ENCODE measurements at places on chromosomes 5 and 9.

GRCh38 chr5:14286007-14286406, 142.9 kb downstream of the TRIO start:
- no peak for DNase-seq

- DNase-seq, result no peak
These were observed 36.8 kb upstream of the NEK6 start for GRCh38 chr9:124220946-124221451.

DNA sequence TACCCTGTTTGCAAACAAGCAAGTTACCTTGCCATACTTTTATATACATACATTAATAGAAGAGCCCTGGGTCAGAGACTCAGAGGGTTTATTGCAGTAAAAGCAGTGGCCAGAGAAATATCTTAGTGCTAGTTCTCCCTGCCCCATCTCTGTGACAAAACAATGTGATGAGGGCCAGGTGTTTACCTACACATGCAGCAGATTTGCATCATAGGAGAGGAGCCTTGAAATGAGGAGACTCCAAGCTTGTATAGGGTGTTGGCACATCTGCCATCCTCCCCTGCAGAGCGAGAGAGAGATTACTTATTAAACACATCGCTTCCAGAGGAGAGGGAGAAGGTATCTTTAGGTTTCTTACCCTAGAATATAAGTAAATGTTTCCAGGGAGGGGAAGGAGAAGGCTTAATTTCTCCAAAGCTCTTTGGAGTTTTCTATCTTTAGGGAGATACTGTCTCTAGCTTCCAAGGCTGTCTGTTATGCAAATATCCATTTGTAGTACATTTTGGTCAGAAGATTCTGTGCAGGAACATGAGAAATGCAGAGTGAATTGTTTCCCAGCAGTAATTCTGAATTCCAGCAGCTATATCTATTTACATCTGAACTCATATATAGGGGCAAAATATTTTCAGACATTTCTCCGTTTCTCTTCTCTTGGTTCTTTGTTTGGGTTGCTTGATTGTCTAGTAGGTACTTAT, 15.7 kb downstream of the FER start:
- DNase-seq, result no peak

DNA sequence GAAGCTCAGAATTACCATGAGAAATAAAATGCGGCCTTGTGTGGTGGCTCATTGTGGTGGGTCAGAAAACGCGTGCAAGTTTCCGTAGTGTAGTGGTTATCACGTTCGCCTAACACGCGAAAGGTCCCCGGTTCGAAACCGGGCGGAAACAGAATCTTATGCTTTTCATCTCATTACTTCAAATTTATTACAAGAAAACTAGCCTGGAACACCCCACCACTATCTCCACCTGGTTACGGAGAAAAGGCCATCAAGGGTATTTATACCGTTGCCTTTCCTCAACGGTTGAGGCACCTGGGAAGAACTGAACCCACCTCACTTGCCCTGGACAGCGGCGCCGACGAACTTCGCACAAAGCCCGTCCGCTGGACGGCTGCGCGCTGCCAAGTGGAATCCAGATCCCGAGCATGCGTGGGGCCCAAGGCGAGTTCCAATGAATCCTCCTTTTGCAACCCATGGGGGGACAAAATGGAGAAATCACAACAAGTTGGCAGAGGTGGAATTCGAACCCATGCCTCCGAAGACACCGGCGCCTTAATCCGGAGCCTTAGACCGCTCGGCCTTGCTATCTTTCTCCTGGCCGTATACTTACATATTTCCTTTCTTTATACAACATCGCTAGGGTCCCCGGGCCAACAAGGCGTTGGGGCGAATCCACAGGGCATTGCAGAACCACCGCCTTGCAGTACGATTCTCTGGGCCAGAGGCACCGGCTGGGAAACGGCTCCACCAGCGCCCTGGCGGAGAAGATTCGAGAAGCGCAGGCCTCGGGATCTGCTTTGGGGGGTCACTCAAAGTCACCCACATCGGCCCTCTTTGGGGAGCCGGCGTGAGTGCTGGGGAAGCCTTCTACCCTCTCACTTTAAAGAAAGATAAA, 16.9 kb downstream of the OR2V2 start:
- no peak for DNase-seq

GRCh38 chr9:105959531-105959930, 265.2 kb downstream of the TMEM38B start:
- DNase-seq, result no peak

DNA sequence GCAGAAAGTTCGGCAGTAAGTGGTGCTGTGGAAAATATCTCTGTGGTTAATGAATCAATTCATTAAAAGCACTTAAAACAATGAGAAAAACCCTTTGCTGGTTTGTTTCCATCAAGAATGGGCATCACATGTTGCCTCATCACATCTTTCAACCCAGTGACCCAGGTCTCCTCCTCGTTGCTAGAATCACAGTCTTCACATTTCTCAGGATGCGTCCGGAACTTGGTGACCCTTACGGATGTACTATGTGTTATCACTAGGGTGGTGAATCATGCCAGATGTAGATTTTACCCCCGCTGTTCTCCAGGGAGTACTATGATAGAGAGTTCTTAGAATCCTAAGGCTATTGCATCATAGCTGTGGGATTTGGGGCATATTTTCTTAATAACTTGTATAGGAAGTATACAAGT, 217.9 kb upstream of the KLF4 start:
- DNase-seq, result no peak

DNA sequence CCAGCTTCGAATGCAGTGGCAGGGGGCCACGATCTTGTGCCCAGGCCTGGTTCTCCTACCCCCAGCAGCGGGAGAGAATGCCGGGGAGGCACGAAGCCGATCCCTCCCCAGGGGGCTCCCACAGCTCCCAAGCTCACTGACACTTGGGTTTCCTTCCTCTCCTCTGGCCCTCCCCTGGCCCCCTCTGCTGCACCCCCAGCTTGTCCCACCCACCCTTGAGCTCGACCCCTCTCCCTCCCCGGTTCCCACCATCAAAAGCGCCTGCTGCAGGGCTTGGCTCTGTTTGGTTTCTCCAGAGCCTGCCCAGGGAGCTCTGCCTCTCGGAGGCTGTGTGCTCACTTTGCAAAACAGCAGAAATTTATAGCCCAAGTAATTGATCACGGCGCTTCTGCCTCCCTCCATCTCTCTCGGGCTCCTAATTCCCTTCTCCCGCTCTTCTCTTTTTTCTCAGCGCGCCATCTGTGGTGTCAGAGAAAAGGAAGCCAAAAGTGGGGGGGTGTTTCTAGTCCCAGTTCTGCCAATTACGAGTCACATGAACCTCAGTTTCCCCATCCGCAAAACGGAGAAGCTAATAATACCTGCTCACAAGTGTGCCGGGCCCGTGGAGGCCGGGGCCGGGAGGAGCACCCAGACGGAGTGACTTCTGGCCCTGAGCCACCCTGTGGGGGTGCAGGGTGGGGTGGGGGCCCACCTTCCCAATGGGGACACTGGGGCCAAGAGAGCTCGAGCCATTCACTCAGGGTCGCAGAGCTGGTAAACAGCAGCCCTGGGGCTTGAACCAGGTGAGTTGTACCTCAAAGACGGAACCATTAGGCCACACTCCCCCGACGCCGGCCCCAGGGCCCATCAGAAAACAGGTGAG, 141.2 kb upstream of the IER5L start:
- DNase-seq, result no peak
